ENCODE measurements at places on chromosomes 7 and 10.
A peak's percentile ranks its signal among the peaks of the same experiment; 100 is the strongest.

DNA sequence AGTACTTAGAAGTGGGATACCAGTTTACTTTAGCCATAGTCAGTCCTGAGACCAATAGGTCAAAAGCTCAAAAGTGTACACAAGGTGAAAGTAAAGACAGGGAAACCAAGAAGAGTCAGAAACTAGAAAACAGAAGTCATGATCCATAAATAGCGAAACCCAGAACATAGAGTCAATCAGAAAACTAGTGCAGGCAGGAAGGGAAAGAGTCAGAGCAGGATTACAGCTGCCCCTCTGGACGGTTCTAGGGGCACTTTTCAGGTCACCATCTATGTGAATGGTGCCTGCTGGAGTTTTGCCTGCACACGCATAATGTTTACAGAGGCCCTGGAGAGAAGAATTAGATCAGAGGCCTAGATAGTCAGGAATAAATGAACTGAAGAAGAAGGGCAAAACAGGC lies 22.4 kb upstream of the DMTF1 start:
- no peak for DNase-seq

DNA sequence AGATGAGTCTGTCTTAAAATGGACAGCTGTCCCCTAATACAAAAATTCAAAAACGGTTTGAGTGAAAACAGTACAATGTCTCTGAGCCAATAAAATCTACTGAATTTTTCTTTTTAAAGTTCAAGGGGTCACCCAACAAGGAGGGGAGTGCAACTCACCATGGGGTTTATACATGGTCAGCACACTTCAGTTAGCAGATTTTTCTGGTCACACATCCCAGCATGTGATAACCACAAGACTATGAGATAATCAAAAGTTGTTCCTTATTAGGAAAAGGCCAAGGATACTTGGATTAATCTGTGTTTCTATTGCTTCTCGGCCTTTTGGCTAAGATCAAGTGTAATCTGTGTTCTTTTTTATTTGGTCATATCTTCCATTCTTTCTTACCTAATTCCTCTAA lies 31.6 kb downstream of the ABCB5 start:
- DNase-seq = no peak

DNA sequence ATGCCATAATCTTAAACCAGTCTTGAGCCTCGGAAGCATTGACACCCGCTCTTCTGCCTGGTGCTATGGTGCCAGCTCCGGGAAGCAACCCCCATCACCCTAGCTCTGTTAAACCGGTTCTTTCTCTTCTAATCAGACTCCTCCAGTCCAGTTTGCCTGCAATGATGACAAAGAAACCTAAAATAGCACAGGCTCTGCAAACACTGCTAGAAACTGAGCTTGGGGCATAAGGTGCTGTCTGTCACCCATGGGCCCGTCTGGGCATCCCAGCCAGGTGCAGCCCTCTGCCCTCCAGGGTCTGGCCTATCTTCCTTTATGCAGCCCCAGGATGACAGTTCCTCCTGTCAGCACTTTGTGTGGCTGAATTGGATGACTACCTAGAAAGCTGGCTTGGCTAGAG lies 14.2 kb upstream of the CAMK2G start:
- DNase-seq = no peak

DNA sequence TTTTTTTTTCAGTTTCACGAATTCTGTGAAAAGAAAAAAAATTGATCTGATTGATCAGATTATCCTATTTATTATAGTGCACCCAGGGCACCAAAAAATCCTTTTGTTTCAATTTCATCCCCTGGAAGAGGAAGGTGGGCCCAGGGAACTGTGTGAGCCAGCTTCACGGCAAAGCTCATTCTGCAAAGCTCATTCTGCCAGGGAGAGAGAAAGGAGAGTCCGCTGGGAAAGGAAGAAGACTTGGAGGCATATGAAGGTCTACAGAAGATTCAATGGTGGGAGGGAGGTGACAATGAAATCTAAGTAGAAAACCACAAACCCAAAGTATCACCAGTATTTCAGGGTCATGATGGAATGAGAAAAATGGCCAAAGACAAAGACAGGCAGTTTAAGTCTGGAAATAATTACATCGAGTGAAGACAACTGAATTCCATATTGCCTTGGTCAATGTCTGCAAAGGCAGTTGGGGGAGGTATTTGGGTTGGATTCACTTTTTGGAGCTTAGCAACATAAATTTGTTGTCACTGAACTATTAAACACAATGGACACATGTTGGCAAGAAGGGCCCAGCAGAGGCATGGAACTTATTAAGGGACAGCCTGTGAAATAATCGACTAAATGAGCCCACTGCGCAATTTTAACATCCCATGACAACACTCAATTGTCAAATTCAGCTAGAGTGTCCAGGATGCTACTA lies 587.8 kb upstream of the MKI67 start:
- DNase-seq = no peak

DNA sequence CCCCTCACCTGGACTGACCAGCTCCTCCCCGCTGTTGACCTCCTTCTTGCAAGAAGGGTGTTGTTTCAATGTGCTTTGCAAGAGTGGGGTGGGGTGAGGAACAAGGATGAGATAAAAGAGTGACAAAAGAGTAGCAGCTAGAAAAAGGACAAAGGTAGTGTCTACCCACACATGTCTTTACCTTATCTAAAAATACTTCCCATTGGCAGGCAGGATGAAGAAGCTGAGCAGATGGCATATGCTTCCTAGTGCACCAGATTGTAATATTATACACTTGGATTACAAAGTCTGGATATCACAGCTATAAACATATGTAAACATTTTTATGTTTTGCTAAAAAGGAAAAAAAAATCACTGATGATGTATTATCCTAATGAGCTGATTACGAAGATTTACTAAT lies 34.5 kb downstream of the CHN2 start:
- no peak for DNase-seq

GRCh38 chr7:72307566-72307965 lies 104.6 kb downstream of the CALN1 start:
- DNase-seq = no peak

DNA sequence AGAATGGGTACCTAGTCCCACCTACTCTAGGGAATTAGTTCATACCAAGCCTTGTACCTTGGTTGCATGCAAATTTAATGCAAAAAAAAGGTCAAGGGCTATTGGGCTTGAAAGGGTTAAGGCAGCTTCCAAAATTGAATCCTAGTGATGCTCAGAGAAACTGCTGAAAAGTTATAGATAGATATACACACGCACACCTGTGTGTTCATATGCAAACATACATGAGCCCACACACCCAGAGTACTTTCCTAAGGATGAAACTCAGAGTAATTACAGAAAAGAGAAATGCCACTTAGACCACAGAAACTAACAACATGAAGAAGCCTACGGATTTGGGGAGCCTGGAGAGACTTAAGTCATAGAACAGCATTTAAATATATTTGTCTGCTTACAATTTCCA lies 1.5 kb downstream of the SLC25A13 start:
- DNase-seq = no peak

DNA sequence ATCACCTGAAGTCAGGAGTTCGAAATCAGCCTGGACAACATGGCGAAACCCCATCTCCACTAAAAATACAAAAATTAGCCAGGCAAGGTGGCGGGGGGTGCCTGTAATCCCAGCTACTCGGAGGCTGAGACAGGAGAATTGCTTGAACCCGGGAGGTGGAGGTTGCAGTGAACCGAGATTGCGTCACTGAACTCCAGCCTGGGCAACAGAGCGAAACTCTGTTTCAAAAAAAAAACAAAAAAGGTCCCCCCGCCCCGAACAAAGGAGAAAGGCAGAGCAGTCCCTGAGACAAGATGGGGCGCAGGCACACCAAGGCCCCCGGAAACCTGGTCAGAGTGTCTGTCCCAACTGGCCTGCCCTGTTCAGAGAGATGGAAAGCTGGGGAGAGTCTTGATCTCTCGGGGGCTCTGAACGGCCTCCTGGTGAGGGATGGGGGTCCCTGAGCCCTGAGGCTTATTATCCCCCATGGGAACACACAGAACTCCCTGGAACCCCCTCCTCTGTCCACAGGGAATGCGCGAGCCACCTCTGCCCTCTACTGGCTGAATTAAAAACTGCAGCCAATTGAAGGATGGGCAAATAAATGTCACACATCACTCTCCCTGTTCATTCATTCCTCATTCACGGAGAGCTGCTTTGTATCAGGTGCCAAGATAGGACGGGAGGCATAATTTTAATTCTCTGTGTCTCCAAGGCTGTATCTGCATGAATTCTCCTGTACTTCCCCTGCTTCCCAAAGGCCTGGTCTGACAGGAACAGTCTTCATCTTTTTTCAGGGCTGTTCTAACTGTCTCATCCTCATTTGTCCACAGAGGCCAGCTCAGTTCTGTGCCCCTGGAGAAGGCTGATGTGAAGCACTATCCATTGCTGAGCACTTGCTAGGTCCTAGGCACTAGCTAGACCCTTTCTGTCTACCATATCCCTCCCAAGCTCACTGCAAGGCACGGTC lies 28.9 kb downstream of the MAT1A start:
- peak; percentile 27 for DNase-seq

DNA sequence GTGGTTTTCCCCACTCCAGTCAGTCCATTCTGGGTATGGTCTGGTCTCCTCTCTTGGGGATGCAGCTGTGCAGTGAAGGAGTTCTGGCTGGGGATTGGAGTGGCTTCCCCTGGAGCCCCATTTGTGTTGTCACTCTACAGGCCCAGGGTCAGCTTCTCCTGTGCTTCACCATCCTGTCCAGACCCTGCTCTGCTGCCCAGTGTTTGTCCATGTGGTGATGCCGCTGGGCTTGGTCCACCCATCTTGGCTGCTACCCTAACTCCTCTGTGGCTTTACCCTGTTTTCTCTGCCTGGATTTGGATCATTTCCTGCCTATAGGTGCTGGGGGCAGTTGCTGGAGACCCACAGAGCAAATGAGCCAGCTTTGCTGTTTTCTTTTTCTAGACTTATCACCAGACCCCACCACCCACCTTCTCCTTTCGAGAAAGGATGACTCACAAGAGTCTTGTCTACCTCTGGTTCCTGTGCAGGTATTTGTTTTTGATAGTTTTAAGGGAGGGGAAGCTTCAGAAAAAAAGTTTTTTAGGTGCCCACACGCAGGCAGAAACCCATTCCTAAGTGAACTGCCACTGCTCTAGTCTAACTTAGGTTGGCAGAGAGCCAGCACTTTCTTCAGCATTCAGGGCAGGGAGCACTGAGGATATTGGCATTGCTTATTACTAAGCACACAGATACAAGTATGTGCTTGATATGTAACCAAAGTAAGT lies 8.5 kb downstream of the ZDHHC16 start:
- DNase-seq = peak; percentile 53

DNA sequence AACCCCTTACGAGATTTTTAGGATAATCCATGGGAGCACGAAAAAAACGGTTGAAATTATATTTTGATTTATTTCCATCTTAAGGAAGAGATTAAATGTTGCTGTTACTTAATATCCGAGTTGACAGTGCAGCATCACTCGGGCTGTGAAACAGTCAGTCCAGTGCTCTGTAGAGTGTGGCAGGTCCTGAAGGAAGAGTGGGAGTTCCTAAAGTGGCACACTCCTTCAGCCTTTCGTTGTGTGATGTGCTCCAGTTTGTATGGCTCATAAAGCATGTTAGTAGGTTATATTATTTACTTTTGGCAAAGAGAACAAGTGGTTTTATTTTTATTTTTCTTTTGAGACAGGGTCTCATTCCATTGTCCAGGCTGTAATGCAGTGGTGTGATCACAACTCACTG lies 358.3 kb downstream of the AUTS2 start:
- no peak for DNase-seq

- no peak for DNase-seq
Measured at GRCh38 chr7:42064534-42064933, 172.5 kb downstream of the GLI3 start.

DNA sequence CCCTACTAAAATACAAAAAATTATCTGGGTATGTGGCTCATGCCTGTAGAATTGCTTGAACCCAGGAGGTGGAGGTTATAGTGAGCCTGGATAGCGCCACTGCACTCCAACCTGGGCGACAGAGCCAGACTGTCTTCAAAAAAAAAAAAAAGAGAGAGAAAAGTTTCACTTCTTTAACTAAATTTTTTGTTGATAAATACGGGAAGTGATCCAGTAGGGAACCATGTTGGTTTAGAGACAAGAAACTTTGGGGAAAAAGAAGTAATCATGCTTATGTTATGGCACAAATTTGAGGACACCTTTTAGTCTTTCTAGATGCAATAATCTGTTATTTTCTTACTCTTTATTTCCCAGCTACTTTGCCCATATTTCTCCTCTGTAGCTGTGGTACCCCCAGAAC lies 309.7 kb downstream of the TYW1 start:
- DNase-seq = no peak

DNA sequence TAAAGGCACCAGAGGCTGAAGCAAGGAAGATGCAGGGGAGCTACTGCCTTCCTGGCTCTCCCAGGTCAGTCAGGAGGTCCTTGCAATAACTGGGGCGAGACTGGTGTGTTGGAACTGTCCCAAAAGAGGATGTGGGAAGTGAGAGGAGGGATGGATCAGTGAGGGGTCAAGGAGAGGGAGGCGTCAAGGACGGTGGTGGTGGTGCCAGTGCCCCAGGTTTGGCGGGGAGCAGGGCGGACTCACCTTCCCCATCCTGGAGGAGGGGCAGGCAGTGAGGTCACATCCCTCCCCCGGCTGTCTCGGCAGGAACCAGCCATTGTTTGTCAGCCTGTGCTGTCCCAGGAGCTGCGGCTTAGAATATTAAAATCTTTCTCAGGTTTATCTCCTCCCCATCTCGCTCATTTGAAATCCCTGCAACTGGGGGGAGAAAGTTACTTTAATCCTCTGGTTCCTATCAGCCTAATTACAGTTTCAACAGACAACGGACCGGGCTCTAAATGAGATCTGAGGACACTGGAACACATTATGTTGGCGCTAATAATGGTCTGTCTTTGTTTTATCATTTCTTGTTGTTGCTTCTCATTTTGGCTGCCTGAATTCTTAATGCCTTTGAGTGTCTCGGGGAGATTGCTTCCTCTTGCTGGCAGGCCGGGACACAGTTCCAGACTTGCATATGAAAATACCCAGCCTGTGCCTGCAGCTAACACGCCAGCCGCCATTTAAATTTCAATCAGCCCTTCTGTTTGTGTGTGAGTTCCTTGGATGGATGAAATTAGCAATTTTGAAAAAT lies 387.5 kb downstream of the RPS24 start:
- no peak for DNase-seq

DNA sequence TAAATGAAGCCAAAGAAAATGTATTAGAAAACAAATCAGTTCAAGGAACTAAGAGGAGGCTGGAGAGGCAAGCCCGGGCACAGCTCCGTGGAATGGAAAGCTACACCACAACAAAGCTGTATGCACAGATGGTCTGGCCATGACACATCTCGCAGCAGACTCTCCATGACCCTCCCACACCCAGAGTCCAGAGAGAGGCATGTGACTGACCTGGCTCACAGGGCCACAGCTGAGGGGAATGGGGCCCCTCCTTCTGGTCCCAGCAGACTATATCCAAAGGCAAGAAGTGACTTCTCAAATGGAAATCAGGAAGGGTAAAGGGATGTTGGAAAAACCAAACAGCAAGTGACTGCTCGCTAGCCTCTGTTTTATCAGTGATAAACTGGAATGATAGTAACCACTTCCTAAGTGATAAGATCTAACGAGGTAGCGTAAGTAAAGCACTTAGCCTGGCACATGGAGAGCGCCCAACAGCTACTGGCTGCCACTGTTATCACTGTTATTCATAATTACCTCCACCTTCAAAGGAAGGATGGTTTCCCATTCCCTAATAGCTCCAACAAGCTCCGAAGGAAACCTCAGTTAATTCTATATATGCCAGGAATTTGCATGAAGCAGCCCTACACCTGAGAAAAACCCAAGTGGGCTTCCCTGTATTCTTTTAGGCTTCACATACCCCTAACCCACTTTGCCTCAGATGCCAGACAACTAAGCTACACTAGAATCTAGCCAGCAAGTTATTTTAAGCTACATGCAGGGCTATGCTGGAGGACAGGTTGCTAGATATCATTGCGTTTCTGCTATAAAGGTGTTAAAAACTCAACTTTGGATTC lies 8.4 kb downstream of the OSBPL3 start:
- no peak for DNase-seq
